Heart right ventricle (tissue), 16 donors: ENCODE measurements at places on chromosomes 3 and 15. TPM values are rescaled to one million over a fixed set of nuclear protein-coding genes. Genes with fewer than 3 reads are reported as not detected.

TPM1 gene
- total RNA-seq, result 11,955 TPM

GP5 gene
- not detected for total RNA-seq

HCLS1 gene
- total RNA-seq, result 8.2 TPM

DNA sequence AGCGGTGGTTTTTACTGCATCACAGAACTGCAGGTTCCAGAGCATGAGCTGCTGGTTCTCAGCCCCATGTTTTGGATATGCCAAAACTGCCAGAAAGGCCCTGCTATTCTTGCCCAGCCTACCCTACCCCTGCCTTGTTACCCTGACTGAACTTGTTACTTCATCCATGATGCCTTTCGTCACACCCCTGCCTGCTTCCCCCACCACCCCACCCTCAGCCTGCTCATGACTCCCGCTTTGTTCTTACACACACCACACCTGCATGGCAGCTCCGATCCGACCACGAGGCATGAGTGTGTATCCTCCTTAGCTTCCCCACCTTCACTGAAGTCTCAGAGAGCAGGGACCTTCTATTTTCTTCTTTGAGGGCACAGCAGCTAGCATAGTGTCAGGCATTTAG is 5.1 kb upstream of the TM4SF1 start:
- no peak for DNase-seq
- H3K4me3 ChIP-seq, result no peak overlapping the region
- H3K27me3 ChIP-seq, result no peaks in the 10 kb centered on the region

DNA sequence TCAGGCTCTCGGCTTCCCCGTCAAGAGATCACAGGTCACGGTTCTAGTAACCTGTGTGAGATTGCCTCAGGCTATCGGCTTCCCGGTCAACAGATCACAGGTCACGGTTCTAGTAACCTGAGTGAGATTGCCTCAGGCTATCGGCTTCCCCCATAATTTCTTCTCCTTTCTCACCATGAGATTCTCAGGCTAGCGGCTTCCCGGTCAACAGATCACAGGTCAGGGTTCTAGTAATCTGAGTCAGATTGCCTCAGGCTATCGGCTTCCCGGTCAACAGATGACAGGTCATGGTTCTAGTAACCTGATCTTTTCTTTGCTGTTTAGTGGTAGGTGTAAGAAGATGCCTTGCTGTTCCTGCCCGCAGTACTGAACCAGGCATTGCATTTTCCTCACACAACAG is 418.2 kb upstream of the ZNF717 start:
- DNase-seq, result no peak
- H3K27me3 ChIP-seq, result no peaks in the 10 kb centered on the region
- no peak overlapping the region for H3K27ac ChIP-seq
- H3K36me3 ChIP-seq, result no peaks in the 10 kb centered on the region
- no peaks in the 10 kb centered on the region for H3K4me1 ChIP-seq
- no peak overlapping the region for H3K4me3 ChIP-seq

GRCh38 chr3:121696186-121696585 is 35.5 kb upstream of the HCLS1 start:
- H3K27ac ChIP-seq, result no peak overlapping the region
- H3K4me1 ChIP-seq, result peaks cover 48% of the 10 kb centered on the region
- no peak for DNase-seq
- no peak overlapping the region for H3K4me3 ChIP-seq

- no peak overlapping the region for H3K27ac ChIP-seq
- no peaks in the 10 kb centered on the region for H3K27me3 ChIP-seq
- H3K36me3 ChIP-seq, result peaks cover 43% of the 10 kb centered on the region
- no peak for DNase-seq
- H3K4me1 ChIP-seq, result peaks cover 61% of the 10 kb centered on the region
- H3K4me3 ChIP-seq, result no peak overlapping the region
Measured at GRCh38 chr3:156677536-156677935, 3.1 kb downstream of the TIPARP start.

DNA sequence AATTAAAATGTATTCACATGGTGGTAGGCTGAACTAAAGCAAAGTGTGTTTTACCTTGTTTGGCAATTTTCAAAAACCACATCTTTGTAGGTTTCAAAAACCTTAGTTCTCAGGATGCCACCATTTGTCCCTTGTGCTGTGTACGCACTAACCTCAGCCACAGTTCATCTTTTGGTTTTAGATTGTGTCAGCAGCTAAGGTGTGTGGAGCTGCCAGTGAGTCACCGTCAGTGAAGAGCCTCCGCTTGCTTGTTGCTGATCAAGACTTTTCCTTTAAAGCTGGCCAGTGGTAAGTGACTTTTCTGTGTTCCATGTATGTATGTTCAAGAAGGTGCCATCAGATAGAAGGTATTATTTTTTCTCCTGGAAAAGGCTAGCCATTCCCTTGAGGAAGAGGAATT is 21.1 kb downstream of the OXNAD1 start:
- H3K27ac ChIP-seq, result peak overlapping the region; percentile 61
- H3K4me1 ChIP-seq, result peaks cover 63% of the 10 kb centered on the region
- DNase-seq, result no peak
- H3K4me3 ChIP-seq, result peak overlapping the region; percentile 39
- H3K27me3 ChIP-seq, result no peaks in the 10 kb centered on the region

- no peak for DNase-seq
- H3K4me3 ChIP-seq, result no peak overlapping the region
- no peaks in the 10 kb centered on the region for H3K36me3 ChIP-seq
- H3K4me1 ChIP-seq, result peaks cover 17% of the 10 kb centered on the region
Measured at GRCh38 chr15:34280193-34280592, 55.4 kb downstream of the EMC4 start.

GRCh38 chr15:69517052-69517451 is 64.4 kb downstream of the RPLP1 start:
- H3K27me3 ChIP-seq, result peaks cover 12% of the 10 kb centered on the region
- no peak for DNase-seq
- H3K27ac ChIP-seq, result no peak overlapping the region
- H3K4me3 ChIP-seq, result no peak overlapping the region
- no peaks in the 10 kb centered on the region for H3K4me1 ChIP-seq
- H3K36me3 ChIP-seq, result no peaks in the 10 kb centered on the region
